ENCODE measurements at places on chromosomes 11 and 22.

GRCh38 chr11:30760345-30760744 lies 174.2 kb upstream of the MPPED2 start:
- DNase-seq: no peak

GRCh38 chr11:2870969-2871680 lies 14.4 kb downstream of the CDKN1C start:
- DNase-seq: no peak

DNA sequence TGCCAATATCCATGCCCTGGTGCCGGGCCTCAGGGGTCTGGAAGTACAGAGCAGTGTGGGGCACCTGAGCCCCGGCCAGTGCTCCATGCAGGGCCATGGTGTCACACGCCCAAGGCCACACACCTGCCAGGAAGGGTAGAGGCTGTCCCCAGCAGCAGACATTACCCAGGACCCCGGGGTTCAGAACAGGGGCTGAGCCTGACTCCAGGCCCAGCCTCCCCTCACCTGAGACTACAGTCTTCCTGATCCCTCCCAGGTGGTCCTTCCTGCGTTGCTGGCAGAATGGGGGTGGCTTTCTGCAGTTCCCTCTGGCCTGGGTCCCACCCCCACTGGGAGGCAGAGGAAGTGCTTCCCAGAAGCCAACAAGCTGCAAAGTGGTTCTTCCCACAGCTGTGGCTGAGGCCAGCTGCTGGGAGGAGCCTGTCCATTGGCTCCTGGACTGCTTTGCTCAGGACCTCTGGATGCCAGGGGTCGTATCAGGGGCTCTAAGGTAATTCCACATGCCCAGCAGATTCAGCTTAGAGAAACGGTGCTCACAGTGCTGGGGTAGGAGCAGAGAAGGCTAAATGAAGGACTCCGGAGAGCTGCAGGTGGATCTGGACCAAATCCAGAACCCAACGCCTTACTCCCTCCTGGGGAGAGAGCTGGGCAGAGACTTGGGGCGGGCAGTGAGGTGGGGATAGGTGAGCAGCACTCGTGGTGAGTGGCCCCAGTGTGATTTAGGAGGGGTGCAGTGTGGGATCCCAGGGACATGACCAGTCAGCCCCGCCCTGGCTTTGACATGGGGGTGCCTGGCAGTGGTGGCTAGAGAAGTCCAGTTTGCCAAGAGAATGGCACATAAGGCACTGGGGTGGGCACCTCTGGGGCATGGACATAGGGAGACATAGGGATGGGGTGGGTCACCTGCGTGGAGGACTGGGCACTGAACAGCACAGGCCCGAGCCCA lies 12.6 kb downstream of the TCIRG1 start:
- no peak for DNase-seq

GRCh38 chr22:37796079-37796478 lies 11.7 kb upstream of the GCAT start:
- DNase-seq: no peak

DNA sequence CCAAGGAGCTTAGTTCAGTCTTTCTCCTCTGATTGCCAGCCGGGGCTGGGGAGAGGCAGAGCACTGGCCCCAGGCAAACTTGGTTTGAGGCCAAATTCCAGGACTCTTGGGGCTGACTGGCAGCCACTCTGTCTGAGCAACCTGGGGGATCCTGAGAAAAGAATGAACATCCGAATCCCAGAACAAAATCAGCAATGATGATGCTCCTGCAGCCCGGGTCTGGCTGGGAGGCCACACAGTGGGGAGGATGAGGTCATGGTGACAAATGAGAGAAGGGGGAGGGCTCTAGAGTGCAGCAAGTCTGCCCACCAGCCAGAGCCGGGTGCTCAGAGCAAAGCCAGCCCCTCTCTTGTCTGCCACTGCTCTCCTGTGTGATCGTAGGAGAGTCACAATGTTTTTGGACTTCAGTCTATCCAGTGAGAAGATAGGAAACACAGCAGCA lies 71.8 kb upstream of the PAX6 start:
- no peak for DNase-seq

DNA sequence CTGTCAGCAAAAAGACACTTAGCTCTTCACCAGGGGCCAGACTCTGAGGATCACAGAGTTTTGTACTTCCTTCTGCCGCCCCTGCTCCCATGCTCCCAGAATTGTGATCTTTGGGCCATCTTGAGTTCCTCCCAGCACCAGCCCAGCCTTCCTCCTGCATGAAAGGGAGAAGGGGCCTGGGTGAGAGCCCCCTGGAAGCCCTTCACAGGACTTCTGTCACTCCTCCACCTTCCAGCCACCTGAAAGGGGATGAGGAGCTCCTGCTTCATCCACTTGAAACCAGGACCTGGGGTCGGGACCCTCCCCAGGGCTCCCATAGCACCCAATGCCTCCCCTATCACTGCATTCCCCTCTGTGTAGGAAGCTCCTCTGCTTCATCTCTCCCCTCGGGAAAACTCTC lies 174.2 kb downstream of the BUD13 start:
- no peak for DNase-seq

Measured in stimulated activated CD4-positive, alpha-beta T cell treated with anti-CD3 and anti-CD28 coated beads, Interleukin-1b, Interleukin-23, amount 100 ng/mL, for 1 hour (primary cell).